Prostate gland (tissue), 2 donors: ENCODE measurements at places on chromosomes 3 and 15.

DNA sequence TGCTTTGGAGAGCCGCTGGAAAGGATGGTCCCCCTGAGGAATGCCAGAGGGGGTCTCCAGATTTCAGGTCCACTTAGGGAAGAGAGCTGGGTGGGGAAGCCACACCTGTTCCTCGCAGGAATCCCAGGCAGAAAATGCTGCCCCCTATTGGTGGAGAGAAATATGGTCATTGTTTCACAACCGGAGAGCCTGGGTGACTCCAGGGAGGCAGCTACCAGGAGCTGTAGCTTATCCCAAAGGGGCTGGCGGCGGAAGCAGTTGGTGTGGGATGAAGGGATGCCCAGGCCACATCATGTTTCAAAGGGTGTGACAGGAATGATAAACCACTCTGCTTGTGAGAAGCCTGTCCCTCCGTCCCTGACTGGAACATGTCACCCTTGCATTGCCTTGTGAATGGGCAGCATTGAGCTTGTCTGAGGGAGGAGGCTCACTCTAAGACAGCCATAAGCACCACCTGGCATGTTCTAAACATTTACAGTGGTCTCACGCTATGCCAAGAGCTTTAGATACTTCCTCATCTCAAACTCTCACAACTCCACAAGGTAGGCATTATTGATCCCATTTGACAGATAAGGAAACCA is 34.5 kb downstream of the POMGNT2 start:
- no peaks in the 10 kb centered on the region for H3K27me3 ChIP-seq
- DNase-seq, result no peak
- H3K4me1 ChIP-seq, result no peaks in the 10 kb centered on the region
- no peak overlapping the region for H3K27ac ChIP-seq
- H3K36me3 ChIP-seq, result no peaks in the 10 kb centered on the region
- H3K4me3 ChIP-seq, result no peak overlapping the region

DNA sequence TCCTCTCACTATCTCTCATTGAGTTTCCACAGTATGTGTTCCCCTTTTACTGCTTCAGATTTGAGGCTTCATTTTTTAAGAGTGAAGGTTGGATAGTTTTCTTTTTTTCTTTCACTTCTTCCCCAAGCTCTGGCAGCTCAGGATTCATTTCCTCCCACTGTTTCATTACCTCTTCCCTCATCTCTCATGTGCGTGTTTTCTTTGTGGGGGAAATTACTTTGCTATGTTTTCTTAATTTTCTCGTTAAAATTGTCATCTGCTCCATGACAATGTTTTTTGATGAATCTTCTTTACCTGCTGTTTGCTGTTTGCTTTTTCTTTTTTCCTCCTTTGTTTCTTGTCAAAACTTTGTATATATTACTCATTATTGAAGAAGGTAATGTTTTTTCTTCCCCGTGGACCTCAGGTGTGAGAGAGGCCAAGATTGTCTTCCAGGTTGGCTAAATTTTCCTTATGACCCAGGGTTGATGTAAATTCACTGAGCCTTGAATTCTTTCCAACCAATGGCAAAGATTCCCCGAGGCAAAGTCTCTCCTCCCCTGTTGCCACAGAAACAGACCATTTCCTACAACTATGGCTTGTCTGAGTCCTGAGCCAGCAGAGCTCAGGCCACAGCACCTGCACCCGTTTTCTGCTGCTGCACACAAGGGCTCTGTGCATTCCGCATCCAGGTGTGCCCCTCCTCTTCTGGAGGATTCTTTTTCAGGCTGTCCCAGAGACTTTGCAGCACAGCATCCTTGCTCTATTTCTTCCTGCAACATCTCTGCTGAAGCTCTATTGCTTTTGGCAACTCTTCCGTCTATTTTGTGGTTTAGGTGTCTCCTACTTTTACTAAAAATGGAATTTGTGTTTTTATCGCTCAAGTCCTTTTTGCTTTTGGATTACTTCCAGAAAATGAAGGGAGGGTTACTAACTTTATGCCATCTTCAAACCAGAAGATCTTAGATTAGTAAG is 66.1 kb downstream of the NOX5 start:
- no peak for DNase-seq
- no peaks in the 10 kb centered on the region for H3K4me1 ChIP-seq
- no peaks in the 10 kb centered on the region for H3K36me3 ChIP-seq

DNA sequence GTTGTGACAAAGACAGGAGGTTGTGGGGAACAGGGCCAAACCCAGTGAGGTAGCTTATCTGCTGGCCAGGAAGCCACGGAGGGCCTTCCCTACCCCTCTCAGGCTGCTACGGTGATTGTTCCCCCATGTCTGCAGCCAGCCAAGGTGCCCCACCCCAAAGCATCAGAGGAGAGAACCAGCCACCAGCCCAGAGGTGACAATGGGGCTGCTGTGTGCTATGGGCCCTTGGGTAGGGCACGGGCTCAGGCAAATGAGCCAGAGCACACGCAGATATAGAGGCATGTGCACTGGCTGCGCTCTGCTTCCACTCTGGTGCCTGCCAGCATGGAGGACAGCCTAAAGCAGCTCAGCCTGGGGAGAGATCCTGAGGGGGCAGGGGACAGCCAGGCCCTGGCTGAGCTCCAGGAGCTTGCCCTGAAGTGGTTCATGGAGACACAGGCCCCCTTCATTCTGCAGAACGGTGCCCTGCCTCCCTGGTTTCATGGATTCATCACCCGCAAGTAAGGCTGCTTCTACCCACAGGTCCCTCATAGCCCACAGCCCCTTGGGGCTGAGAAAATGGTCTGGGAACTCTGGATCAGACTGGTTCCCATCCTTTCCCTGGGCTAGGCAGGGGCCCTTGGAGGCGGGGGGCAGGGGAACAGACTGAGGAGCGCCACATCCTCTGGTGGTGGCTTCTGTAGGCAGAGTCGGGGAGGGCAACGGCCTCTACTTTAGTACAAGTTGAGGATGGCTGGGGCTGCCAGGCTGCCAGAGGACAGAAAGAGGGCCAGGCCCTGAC is at the start of gene SH2D7:
Gene SH2D7, plus strand, starts transcription at position 301 of the 781 bp plus-strand sequence. Its CDS starts 24 bp downstream, at position 325.
- no peaks in the 10 kb centered on the region for H3K4me1 ChIP-seq
- H3K27me3 ChIP-seq, result no peaks in the 10 kb centered on the region
- no peak for DNase-seq
- no peak within 1 kb of the TSS for H3K27ac ChIP-seq
- no peaks in the 10 kb centered on the region for H3K36me3 ChIP-seq

DNA sequence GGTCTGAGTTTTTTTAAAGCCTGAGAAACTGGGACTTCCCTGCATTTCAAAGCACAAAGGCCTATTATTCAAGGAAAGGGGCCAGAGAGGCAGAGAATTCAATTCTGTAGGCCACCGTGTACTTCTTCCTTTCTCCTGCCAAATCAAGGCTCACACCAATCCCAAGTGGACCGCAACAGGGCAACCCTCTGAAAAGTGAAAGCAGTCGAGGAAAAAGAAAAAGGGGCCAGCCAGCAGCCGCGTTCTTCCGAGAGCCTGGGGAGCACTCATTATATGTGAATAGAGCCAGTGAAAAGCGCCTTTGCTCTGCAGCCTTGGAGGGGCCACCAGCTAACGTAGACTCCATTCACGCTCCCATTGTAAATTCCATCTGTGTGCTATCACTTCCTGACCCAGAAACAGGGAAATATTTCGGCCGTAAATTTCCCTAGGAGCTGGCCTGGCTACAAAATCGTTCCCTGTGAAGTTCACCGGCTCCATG is 45.9 kb upstream of the THUMPD3 start:
- DNase-seq, result peak; percentile 10
- peak overlapping the region; percentile 58 for H3K27ac ChIP-seq
- no peaks in the 10 kb centered on the region for H3K27me3 ChIP-seq
